ENCODE measurements at places on chromosomes 16 and 17. TPM values are rescaled to one million over a fixed set of nuclear protein-coding genes. Genes with fewer than 3 reads are reported as not detected.

DNA sequence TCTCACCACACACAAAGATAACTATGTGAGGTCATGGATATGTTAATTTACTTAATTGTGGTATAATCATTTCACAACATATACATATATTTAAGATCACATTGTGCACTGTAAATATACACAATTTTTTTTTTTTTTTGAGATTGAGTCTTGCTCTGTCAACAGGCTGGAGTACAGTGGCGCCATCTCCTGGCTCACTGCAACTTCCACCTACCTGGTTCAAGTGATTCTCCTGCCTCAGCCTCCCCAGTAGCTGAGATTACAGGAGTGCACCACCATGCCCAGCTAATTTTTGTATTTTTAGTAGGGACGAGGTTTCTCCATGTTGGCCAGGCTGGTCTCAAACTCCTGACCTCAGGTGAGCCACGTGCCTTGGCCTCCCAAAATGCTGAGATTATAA is 11.5 kb upstream of the PRSS54 start:
- no peak for DNase-seq

DNA sequence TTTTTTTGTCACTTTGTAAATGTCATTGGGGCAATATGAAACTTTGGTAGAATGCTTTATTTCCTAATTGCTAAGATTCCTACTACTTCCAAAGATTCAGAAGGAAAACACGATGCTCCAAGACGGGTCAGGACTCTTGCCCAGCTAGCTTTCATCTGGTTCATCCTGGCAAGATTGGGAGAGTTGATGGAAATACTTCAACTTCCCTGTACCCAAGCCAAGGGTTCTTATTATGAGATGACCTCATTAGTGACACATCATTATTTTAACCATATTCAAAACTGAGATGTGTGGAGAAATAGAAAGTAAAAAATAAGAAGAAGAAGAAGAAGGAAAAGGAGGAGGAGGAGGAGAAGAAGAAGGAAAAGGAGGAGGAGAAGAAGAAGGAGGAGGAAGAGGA is 25.6 kb downstream of the SOX9 start:
- DNase-seq, result no peak

- no peak for DNase-seq
Observed at GRCh38 chr16:54694651-54695050, 236.0 kb upstream of the IRX5 start.

DNA sequence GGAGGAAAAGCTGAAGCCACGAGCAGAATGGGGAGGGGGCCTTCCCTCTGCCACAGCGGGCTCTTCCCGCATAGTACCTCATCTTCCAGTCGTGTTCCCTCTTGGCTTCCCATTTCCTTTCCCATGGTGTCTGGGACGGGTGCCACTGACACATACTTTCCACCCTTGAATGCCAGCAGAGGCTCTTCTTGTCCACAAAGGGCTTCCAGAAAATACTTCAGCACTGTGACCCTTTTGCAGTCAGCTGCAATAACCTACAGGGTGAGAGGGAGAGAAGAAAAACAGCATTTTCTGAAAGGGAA is 30.7 kb downstream of the HIC1 start:
- DNase-seq, result no peak

The KRT10 gene
- total RNA-seq, result 28.2 TPM

The GJD3 gene
- not detected for total RNA-seq

The CDRT15 gene
- not detected for total RNA-seq

All from activated naive CD4-positive, alpha-beta T cell treated with anti-CD3 and anti-CD28 coated beads, Interleukin-2, amount 50 U/mL, for 72 hours (primary cell).